ENCODE measurements at places on chromosomes 2 and 18.

GRCh38 chr2:217593732-217594131 lies 409.1 kb downstream of the TNS1 start:
- no peak for DNase-seq

DNA sequence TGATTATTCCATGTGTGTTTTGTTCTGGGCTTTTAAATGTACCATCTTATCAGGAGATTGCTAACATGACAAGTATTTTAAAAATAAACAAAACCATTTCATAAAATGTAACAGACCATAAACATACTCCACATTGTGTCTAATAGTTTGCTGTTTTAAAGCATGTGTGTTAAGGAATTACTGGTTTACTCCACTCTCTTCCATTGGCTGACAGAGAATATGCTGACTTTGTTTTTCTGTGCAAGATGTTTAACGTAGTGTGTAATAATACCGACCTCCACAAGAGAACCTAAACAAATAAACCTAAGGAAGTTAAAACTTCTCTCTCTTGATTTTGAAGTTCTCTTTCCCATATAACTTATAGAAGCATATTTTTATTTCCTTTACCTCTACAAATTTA lies 17.0 kb upstream of the TMEM18 start:
- DNase-seq, result no peak

DNA sequence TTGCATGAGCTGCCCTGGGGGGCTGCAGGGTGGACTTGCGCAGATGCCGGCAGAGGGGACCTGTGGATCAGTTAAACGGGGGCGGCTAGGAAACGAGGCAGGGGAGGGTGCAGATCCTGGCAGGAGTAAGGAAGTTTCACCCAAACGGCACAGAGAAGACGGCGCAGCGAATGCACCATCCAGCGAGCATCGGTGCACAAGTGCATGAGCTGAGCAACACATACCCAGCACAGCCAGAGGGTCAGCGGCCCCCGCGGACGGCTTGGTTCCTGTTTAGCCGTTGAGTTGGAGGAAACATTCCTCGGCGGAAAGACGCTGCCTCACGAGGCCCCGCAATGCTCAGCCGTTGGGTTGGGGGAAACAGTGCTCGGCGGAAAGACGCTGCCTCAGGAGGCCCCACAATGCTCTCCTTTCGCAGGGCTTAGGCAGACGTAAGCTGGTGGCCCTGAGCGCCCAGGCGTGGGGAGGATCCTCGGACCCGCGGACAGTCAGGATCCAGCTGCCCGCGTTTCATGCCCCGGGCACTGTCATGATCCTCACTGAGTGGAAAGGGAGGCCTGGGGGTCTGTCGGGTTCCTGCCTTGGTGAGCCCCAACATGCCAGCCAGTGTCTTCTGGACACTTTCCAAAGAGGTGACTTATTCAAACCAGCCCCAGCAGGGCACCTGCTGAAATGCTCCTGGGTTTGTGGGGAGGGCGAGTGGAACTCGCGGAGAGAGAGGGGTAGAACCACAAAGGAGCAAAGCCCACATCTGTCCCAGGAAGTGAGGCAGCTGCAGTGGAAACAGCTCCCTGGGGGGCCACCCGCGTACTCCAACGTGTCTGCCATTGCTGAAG lies 86.3 kb downstream of the NDUFA10 start:
- no peak for DNase-seq

DNA sequence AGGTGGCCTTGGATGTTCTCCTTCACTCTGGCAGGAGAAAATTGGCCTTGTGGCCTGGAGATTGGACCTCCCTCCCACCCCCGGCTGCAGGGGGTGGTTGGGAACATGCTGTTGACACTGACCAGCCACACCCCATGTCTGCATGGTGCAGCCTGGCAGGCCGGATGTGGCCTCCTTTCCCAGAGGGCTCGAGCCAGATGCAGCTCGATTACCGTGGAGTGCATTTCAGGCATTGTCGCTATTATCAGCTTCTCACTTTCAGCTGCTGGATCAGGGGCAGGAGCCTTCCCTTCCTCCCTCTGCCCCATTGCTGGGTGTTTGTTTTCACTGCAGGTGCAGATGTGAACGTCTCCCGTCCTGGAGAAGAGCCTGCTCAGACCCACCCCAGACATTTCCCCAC lies 211.0 kb upstream of the SIX2 start:
- no peak for DNase-seq

- no peak for DNase-seq
Observed at GRCh38 chr2:153474876-153475435, 3.6 kb downstream of the RPRM start.

DNA sequence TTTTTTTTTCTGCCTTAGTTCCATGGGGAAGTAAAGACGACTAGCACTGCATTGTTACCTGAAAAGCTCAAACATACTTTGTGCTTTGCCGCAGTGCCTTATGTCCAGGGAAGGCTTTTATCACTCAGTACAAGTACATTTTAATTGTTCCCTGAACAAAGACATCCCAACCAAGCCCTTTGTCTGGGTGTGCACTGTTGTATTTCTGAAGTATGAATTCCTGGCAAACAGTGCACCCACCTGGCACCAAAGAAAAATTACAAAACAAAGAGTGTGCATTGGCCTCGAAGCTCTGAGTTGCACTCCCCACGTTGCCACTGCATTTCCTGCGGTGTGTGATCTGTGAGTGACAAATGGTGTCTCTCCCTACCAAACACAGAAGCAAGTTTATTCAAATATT lies 858.5 kb upstream of the PIK3C3 start:
- DNase-seq, result no peak

DNA sequence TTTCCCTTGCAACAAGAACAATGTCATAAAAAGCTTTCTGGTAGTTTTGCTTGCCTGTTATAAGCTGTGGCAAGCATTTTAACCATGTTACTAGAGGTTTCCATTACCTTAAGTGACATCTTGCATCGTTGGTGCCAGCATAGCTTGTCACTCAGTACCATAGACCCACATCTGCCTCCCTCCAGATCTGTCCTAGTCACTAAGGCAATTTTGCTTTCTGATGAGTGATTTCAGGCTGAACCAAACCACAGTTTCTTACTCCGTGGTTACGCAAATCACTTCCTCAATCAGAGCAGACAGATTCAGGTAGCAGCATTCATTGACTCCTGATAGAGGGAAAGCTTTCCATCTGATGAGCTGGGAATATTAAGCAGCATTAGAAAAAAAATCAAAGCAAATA lies 1057.5 kb upstream of the FAM98A start:
- no peak for DNase-seq

- no peak for DNase-seq
Observed at GRCh38 chr2:40543381-40543780, 91.5 kb upstream of the SLC8A1 start.

- DNase-seq, result no peak
Observed at GRCh38 chr2:3631851-3632659, 25.9 kb upstream of the ALLC start.

DNA sequence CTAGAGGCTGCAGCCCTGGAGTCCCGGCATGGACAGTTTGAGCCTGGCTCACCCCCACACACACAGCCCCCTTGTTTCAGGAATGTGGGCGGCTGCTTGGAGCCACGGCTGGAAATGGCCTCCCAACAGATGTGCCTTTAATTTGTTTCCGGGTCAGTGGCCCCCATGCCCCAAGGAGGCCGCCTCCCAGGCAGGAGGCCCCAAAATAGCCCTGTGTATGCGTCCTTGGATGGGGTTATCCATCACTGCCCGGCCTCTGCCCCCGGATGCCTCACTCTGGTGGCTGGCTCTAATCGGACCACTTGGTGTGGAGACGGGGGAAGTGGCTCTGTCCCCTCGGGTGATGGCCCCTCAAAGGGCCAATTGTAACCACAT lies 151.9 kb upstream of the MYCN start:
- no peak for DNase-seq

DNA sequence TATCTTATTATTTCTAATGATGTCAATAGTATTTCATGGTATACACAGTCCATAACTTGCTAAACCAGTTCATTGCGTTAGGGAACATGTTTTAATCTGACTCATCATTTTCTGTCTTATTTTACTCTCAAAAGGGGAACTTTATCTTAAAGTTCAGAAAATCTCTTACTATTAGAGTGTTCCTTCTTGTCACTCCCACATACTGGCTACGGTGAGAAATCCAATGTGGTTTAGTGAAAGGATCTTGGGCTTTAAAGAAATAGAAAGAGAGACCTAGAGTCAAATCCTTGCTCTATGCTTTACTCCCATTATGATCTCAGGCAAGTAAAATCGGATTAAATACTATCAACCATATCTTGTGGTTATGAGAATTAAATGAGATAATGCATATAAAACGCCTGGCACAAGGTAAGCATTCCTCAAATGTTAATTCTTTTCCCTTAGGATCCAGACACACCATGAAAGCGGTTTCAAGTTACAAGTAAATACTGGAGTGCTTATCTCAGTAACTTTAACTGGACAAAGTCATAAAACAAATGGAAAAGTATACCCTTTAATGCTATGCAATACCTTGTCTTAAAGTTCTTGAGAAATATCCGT lies 576.0 kb downstream of the ARHGAP15 start:
- DNase-seq, result no peak

DNA sequence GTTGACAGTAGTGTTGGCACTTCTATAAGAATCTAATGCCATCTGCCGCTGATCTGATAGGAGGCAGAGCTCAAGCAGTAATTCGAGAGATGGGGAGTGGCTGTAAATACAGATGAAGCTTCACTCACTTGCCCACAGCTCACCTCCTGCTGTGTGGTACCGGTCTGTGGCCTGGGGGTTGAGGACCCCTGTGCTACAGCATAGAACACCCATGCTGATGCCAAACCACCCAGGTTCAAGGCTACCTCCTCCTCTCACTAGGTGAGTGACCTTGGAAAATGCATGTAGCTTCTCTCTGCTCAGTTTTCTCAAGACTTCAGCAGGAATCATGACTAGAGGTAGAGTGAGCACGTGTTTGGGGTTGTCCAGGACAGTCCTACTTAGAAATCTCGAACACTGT lies 263.4 kb downstream of the SH3BP4 start:
- no peak for DNase-seq

DNA sequence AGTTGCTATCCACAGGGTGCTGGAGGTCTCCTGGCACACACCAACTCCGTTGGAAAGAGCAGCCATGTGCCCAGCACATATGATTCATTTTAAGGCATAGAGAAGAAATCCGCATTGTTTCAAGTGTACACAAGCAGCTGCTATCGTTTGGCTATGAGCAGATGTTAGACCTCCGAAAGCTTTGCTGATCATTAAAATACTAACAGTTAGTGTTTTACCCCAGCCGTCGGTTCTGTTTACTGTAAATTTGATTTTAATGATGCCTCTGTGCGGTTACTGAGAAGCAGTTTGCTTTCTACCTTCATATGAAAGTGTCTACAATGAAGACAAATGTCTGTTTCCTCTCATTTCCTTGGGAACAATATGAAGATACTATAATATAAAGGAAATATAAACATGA lies 154.9 kb downstream of the PTGR3 start:
- DNase-seq, result no peak

- no peak for DNase-seq
Observed at GRCh38 chr18:55983433-55983832, 395.4 kb upstream of the TCF4 start.

DNA sequence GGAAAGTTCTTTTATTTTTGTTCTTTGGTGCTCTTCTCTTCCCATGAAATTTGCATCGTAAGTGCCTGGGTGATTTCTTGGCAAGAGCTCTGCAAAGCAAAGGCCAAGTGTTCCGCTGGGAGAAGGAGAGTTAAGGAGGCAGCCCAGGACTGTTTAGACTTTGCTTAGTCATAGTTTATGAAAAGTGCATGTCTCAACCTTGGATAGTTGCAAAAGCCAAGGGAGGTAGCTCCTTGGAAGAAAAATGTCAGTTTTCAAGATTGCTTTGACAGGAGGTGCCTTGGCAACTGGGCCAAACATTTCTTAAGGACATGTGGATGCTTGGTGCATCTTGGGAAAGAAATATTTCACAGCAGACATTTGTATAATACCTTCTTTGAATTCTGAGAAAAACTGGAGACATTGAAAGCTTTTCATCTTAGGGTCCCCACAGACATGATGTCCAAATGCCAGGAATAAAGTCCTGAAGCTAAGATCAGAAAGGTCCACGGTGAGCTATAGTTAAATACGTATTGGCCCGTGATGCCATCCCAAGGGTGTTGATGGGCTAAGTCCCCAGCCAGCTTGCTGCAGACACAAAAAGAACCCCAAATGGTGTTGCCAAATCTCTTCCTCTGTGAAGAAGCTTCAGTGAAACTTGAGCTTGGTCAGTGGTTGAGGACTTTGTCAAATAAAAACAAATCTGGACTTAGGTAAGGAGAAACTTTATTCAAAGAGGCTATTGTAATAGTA lies 96.3 kb upstream of the THUMPD2 start:
- DNase-seq, result peak; percentile 42

DNA sequence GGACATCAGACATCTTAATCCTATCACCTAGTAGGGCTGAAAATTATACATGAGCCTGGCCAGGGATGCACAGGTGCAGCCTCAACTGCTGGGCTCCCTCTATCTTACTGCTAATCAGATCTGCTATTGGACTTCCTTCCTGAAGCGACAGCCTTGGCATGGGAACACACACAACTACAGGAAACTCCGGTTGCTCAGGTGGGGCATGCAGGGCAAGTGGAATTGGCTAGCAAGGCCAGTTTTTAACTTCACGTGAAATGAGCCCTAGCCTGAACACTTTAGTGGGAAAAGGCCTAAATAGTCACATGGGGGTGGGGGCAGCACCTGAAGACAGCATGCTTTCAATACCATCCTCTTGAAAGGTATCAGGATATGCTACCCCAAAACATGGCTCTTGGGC lies 147.9 kb upstream of the NCKAP5 start:
- no peak for DNase-seq

DNA sequence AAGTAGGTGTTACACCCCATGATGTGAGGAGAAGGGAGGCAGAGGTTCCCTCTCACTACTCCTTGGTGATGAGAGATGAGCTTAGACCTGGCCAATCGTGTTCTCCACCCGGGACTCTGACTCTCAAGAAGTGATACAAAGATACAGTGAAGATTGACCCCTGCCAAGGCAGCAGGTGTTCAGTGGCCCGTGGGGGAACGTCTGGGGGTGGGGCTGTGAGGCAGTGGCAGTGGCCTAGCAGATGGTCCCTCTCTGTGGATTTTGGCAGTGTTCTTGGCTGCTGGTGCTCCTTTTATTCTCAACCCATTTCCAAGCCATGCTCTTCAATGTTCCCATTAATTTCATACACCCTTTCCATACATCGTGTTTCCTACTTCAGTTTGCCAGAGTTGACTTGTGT lies 120.4 kb upstream of the NEDD4L start:
- no peak for DNase-seq

- DNase-seq, result peak; percentile 11
Observed at GRCh38 chr2:229523663-229524062, 190.7 kb downstream of the DNER start.

- no peak for DNase-seq
Observed at GRCh38 chr2:48715042-48715899, 40.3 kb downstream of the LHCGR start.

DNA sequence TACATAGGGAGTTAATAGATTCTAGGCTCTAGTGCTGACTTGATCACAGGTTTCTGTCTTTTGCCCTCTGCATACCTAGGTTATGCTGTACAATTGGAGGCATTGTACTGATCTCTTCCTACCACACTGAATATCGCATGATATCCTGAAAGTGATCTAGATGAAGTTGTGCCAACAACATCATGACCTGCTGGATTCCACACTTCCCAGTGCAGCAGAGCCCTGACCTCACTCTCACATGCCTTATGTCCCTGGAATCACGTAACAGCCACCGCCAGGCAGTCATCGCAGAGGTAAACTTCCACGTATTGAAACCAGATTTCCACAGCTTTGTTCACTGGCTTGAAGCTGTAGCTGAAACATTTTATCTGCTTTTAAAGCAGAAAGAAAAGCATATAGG lies 214.0 kb downstream of the ANKRD30B start:
- DNase-seq, result no peak

Measured in pons (tissue), 1 donor.